ENCODE measurements at places on chromosomes 11 and 22.

DNA sequence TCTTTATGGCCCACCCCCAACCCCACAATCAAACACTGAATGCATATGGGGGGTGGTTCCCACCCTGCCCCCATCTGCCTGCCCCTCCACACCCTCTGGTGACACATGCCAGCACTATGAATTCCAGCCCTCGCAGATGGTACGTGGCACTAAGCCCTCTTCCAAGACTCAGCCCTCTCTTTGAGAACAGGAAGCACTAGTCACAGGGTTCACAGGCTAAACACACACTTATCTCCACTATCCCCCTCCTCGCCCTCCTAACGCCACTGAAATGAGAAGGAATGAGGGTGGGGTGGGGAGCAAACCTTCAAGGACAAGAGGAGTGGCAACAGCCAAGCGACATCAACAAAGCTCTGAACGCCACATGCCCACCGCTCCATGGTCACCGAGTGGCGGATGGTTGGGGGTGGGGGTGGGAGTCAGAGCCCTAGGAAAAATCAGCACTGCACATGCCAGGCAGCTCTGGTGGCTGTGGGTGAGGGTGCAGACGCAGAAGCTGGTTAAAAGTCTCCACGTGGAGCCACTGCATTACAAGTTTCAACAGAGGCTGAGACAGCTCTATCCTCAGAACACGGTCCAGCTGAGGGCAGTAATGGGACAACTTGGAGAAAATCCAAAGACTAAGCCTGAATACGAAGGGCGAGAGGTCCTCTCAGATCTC lies 33.6 kb downstream of the TMEM184B start:
- no peak for DNase-seq

- DNase-seq, result no peak
These were observed 162.2 kb upstream of the NECTIN1 start for GRCh38 chr11:119891055-119891768.

DNA sequence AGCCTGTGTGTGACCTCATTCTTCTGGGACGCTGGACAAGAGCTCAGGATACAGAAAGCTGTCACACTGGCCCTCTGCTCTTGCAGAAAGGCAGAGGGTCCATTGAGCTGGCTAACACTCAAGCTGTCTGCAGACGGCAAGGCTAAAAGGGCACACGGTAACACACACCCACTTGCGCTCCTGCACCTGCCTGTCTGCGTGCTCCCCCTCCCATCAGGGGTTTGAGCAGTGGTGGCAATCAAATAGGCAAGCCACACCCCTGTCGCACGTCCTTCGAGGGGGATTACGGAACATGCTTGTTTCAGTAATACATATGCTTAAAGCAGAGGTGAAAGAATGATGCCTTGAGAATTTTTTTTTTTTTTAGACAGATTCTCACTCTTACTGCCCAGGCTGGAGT lies 7.1 kb upstream of the QSER1 start:
- no peak for DNase-seq

DNA sequence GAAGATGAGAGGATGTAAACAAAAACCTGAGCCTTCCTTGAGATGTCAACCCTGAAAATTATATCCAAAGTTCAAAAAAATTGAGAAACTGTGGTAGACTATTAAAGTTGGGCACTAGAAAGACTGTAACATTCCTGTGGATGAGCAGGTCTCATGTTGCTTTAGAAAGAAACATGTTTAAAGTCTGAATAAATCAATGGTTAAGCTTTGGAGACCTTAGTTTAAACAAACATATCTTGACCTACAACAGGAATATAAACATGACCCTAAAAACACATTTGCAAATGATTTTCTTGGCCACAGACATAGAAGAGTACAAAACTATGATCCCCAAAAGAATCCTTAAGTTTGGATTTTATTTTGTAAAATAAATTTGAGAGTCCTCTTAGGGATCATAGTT lies 38.1 kb upstream of the PCF11 start:
- DNase-seq, result no peak

DNA sequence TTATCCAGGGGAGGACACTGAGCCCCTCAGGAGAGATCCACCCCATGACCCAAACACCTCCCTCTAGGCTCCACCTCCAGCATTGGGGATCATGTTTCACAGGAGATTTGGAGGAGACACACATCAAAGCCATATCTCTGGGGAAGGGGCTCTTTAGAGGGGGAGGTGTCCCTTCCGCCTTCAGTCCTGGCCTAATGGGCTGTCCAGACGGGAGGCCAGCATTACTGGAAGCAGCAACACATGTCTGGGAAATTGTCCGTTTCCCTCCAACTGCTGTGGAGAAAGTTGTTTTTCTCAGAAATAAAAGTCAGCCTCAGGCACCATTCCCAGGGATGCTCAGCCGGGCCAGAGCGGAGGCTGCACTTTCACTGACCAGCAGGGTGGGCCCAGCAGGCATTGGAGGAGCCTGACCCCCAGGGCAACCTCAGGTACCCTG lies 9.5 kb downstream of the CACNA1I start:
- no peak for DNase-seq

GRCh38 chr22:27213294-27213693 lies 555.9 kb downstream of the MIAT start:
- DNase-seq, result no peak

- no peak for DNase-seq
These were observed 87.5 kb downstream of the C11orf58 start for GRCh38 chr11:16825968-16826367.

DNA sequence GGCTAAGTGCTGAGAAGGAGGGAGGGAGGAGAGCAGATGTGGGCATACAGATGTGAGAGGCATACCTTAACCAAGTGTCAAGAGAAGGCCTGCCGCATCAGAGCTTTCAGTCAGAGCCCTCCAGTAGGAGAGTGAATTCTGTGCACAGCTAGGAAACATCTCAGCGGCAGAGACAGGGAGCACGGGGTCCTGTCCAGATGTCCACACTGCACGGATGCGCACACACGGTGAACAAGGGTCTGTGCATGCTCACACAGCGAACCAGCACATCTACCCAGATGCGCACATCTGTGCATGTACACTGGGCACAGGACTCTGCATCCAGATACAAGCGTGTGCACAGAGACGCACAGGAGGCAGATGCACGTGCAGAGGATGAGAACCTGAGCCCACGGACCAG lies 778.0 kb downstream of the BRD1 start:
- no peak for DNase-seq

DNA sequence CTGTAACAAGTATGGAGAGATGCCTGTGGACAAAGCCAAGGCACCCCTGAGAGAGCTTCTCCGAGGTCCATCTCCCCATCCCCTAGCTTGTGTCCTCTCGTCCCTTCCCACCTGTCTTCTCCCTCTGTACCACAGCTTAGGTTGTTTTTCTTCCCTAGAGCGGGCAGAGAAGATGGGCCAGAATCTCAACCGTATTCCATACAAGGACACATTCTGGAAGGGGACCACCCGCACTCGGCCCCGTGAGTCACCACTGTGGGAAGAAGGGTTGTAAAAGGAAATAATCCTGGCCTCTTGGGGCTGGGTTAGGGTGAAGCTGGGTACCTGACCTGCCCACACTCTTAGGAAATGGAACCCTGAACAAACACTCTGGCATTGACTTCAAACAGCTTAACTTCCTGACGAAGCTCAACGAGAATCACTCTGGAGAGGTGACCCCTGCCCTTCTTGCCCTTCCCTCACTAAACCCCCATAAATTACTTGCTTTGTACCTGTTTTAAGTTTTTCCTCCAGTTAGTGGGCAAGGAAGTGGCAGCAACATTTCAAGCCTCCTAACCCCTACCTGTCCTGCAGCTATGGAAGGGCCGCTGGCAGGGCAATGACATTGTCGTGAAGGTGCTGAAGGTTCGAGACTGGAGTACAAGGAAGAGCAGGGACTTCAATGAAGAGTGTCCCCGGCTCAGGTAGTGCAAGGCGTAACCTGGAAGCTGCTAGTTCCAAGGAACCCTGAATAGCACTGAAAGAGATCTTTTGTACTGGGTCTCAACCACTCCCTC lies 3.1 kb downstream of the TAF10 start:
- no peak for DNase-seq

- no peak for DNase-seq
These were observed 39.5 kb downstream of the REXO2 start for GRCh38 chr11:114478768-114479167.

DNA sequence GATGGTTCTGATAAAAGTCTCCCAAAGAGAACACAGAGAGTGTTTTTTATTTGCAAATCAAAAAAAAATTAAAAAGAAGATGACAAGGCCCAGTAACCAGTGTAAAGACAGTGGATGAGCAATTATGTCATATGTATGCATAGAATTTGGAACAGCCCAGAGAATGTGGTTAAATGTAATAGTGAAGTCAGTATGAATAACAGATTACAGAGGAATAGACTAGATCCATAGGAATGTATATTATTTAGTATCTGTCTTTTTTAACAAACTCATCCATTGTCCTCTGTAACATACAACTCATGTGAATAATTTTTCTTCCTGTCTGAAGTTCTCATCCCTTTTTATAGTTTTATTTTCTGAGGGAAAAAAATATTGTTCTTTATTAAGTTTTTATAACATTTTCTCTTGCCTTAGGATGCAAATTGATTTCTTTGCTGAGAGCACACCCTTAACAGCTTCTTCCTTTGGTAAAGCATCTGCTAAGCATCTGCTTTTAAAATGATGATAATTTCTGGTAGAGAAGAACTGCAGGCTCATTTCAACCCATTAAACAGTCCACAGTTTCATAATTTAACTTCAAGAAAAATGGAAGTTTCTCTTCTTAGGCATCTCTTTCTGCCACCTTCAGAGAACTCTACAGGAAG lies 266.5 kb upstream of the MTNR1B start:
- no peak for DNase-seq

DNA sequence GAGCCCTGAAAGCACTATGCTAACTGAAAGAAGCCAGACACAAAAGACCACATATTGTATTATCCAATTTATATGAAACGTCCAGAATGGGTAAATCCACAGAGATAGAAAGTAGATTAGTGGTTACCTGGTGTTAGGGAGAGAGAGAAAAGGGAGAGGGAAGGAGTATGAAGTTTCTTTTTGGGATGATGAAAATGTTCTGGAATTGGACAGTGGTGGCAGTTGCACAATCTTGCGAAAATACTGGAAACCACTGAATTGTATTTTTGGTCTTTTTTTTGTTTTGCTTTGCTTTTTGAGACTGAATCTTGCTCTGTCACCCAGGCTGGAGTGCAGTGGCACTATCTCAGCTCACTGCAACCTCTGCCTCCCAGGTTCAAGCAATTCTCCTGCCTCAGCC lies 63.5 kb downstream of the MRTFA start:
- DNase-seq, result no peak

GRCh38 chr11:10208131-10208575 lies 85.9 kb downstream of the SBF2 start:
- no peak for DNase-seq

- no peak for DNase-seq
These were observed 9.5 kb upstream of the UPB1 start for GRCh38 chr22:24485608-24486007.

GRCh38 chr11:22730319-22730718 lies 63.9 kb downstream of the GAS2 start:
- no peak for DNase-seq

GRCh38 chr11:134584001-134584561 lies 172.0 kb upstream of the B3GAT1 start:
- no peak for DNase-seq

- no peak for DNase-seq
These were observed 197.1 kb downstream of the FAM76B start for GRCh38 chr11:95592471-95592870.

DNA sequence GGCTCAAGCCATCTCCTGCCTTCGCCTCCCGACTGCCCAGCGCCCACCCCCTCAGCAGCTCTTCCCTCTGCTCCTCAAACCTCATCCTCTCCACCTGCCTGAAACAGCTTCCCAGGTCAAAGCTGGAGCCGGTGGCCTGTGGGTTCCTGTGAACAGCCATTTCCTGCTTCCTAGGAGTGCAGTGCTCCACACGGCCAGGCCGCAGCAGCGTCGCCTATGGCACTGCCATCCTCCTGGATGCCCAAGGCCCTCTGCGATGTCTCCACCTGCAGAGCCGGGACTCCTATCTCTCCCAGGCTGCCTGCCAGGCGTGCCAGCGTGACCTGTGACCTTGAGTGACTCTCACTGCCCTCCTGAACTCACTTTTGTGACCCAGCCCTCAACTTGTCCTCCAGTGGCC lies 24.6 kb downstream of the PPM1F start:
- no peak for DNase-seq

DNA sequence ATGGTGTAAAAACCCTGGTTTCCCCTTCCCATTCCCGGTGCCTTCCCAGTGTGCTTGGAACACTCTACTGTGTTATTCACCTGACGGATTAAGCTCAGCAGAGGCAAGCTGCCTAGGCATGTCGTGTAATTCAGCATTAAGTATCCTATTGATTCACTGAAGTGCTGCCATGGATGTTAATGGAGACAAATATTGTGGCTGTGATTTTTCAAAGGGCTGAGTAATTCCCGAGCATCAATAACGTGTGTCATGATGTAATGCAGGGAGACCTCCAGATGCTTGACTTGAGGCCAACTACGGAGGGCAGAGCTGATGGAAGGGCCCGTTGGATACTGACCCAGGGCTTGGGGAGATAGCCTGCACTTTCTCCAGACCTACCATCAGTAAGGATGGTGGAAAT lies 269.0 kb downstream of the ST3GAL4 start:
- no peak for DNase-seq

DNA sequence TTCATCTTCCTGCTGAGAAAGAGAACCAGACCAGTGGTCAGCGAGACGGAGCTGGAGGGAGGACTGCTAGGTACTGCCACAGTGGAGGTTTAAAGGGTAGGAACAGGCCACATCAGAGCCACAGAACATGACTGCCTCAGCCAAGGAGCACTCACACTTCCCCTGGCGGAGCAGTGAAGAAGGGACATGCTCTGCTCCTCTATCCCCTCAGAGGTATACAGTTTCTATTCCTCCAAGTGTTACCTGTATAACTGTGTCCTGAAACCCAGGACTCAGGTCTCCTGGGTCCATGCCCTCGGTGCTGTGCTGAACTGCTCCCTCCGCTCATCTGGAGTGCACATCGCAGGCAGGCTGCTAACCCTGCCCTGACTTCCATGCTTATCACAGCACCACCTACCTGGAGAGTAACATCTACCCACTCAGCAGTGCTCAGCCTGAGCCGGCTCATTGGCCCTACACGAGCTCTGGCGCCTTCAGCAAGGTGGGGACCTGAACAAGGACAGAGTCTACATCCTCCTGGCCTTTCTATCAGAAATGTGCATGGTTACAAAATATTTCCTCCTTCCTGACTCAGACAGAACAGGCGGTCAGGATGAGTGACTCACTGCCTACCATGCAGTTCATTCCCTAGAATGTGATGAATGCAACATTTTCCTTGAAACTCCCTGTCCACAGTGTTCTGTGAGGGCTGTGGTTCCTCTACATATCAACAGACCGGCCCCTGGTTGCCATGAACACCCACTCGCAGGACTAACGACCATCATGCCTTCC lies 52.9 kb downstream of the C11orf58 start:
- DNase-seq, result no peak

GRCh38 chr22:43570531-43571165 lies 158.8 kb downstream of the MPPED1 start:
- no peak for DNase-seq

DNA sequence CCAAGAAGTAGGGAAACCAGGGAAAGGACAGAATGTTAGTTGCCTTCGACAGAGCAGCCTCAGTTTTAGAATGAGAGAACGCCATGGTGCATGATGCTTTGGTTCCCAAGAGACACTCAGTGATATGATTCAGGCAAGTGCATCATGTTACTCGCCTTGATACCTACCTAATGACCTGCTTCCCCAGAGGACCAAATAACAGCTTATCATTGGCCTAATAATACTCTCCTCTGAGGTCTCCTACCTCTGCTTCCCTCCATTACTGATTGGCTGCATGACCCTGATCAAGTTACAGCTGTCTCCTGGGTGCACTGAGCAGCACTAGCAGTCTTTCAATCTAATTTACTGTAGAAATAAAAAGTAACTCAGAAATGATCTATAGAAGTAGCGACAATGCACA lies 979.7 kb upstream of the FAT3 start:
- no peak for DNase-seq

Data from stimulated activated CD4-positive, alpha-beta T cell treated with anti-CD3 and anti-CD28 coated beads, Interleukin-1b, Interleukin-23, amount 100 ng/mL, for 4 hours (primary cell).